GM04504 (cell line): ENCODE measurements at places on chromosomes 5 and 9.

DNA sequence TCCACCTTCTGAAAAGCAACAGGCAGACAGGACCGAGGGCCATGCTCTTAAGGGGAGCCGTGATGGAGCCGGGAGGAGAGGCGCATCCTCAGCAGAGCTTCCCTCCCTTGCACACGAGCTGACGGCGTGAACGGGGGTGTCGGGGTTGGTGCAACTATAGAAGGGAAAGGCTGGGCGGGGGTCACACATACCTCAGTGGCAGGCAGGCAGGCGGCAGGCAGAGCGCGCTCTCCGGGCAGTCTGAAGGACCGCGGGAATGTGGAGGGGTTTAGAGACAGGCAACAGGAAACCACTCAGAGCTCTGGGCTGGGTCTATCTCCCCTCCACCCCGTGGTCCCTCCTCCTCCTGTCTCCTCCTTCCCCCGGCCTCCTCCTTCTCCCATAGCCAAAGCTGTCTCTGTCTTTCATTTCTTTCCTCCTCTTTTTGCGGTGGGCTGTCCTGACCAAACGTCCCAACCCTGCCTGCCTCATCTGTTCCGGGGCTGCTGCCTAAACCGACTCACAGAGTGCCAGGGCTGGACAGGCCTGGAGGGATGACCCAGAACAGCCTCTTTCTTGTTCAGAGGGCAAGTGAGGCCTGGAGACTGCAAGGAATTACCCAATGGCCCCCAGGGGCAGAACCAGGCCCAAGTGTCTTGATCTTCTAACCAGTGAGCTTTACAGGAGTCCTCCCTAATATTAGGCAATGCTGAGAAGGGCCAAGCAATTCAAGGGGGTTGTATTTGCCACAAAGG lies at the start of gene SPARC:
Gene SPARC (minus strand): TSS at position 242 of the 734 bp plus-strand sequence. CDS start 10,727 bp downstream, outside the sequence.
- peak; percentile 96 for DNase-seq

GRCh38 chr9:14271093-14271673 lies 42.8 kb downstream of the NFIB start:
- DNase-seq: no peak

GRCh38 chr9:69122082-69122548 lies 52.0 kb upstream of the TJP2 start:
- DNase-seq: no peak

GRCh38 chr5:145931718-145932117 lies 4.7 kb upstream of the SH3RF2 start:
- DNase-seq: no peak

GRCh38 chr9:6029604-6030274 lies 14.3 kb upstream of the RANBP6 start:
- DNase-seq: no peak

- DNase-seq: no peak
Observed at GRCh38 chr5:172661526-172661925, 20.5 kb downstream of the NEURL1B start.

DNA sequence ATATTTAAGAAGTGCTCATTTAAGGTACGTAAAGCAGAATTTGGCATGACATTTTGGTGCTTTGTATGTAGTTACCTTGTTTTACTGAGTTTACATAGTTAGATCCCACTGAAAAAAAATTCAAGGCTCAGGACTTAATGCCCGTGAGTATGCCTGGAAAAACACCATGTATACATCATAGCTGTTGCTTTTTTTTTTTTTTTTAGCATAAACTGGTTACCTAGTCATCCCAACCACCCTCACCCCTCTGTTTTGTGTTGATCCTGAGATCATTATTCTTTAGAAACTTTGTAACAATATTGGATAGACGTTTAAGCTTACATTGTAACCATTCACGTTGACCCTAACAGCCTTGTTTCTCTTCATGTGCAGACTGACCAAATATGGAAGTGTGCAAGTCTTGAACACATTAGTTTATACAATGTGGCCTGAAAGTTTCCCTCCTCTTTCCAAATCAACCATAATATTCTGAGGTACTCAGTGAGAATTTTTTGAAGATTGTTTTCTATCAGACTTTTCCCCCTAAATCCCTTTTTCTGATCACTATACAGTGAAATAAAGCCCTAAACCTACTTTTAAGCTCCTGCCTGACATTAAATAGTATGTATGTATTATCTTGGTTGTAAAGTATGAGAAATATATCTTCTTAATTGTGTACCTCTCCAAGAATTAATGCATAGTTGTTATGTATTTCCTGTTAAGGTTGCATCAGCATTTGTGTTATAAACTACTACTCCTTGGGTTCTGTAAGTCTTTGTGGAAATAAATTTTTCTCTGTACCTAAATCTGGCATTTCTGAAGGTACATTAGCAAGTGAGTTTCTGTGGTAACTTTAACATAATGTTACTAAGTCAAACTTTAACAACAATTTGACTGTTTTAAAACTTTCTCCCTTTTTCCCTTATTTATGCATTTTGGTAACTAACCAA lies 4.4 kb downstream of the RABGAP1 start:
- DNase-seq: no peak
